ENCODE measurements at places on chromosomes 1 and 21.
A peak's percentile ranks its signal among the peaks of the same experiment; 100 is the strongest.

GRCh38 chr1:53728196-53728595 is 10.8 kb downstream of the GLIS1 start:
- DNase-seq = no peak

- DNase-seq = no peak
Measured at GRCh38 chr1:110501488-110502132, 17.4 kb downstream of the KCNA10 start.

- DNase-seq = no peak
Measured at GRCh38 chr1:40662151-40662550, 3.3 kb downstream of the RIMS3 start.

DNA sequence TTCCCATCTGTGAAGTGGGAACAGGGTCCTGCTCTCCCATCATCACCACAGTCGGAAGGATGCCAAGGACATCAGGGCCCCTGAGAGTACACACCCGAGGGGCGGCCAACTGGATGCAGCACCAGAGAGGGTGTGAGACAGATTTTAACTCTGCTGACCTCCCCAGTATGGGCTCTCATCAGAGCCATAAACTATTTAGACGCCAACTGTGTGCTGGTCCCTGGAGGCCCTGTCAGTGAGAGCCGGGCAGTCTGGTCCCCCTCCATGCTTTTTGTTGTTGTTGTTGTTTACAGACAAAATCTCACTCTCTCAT is 1.7 kb downstream of the FGR start:
- DNase-seq = no peak

GRCh38 chr1:26145041-26145959 is 13.6 kb upstream of the FAM110D start:
- DNase-seq = peak; percentile 82

DNA sequence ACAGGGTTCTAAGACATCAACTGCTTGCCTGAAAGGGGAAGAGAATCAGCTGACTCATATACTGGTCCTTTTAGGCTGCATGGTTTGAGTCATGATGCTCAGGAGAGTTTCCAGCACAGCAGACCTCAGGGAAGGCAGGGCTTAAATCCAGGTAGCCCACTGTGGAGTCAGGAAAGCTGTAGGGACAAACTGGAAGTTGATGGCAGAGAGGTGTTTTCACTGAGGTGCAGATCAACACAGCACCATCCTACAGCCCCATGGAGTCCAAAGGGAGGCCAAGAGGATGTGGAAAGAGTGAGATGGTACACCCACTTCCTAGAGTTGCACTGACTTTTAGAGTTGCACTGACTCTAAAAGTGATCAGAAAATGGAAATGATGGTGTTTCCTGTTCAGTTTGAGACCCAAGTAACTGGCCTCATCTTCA is 252.4 kb upstream of the DUSP10 start:
- no peak for DNase-seq

- DNase-seq = no peak
Measured at GRCh38 chr1:185402930-185403329, 85.9 kb upstream of the IVNS1ABP start.

DNA sequence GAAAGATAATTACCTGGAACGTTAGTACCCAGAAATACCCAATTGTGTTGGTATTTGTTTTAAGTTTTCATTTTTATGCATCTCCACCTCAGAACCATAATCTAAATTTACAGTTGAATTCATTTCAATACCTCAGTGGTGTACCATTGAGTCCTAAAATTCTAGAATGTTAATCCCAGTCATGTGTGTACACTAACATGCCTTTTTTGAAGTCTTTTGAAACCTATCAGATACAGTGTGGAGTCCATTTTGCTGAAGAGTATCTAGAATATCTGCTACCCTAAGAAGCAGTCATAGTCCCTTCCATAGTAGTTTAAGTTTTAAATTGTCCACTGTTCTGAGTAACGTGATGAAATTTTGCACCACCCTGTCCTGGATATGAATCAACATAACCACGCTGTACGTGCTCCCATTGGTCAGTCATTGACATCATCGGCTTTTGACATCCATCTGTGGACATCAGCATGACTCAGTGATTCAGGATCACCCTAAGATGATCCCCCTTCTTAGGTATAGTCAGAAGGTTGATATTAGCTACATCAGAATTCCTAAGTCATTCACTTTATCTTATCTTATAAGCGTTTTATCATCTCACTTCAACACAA is 7.5 kb upstream of the ASH1L start:
- no peak for DNase-seq

DNA sequence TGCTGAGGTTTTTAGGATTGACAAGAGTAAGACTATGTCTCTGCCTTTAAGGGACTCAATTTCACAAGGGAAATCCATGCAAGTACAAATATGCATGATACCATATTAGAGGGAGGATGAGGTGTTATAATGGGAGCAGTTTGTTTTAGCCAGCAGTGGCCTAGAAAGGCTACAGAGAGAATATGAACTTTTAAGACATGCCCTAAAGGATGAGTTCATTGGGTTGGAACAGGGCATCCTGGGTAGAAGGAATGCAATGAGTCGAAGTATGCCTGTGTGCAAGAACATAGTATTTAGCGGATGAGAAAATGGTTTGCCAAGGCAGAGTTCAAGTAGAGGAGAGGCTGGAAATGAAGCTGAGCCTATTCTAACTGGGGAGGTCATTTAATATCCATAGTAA is 32.6 kb upstream of the LEPR start:
- DNase-seq = no peak

GRCh38 chr1:97277891-97278654 is 556.5 kb downstream of the PTBP2 start:
- no peak for DNase-seq

DNA sequence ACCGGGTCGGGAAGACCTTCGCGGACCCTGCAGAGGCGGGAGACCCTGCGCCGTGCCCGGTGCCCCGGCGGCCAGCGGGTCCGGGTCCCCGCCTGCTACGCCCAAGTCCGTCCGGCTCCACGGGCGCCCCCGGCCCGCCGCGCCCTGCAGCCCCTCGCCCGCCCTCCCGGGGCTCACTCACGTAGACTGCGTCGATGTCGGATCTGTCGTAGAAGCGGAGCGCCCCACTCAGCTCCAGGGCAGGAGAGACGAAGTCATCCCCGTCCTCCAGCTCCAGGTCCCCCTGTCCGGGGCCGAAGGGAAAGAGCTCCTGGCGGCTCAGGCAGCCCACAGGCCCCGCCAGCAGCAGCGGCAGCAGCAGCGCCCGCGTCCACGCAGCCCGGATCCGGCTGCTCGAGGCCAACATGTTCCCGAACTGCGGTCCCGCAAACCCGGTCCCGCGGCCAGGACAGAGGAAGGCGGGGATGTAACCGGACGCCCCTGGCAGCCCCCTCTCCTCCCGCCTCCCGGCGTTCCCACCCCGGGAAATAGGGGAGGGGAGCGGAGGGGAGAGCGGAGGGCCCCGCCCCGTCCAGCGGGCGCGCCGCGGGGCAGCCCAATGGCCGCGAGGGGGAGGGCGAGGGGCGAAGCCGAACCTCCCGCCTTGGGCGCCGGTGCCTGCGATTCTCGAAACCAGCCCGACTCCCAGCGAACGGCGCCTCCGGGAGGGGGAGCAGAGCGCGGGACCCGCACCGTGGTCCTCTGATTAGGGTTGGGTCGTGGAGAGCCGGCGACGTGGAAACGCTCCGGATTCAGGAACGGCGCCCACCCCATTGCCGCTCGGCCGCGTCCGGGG is at the start of gene NID1:
Gene NID1 (minus strand): TSS at position 417 of the 835 bp plus-strand sequence. CDS start 11 bp downstream, at position 406.
- peak; percentile 90 for DNase-seq

DNA sequence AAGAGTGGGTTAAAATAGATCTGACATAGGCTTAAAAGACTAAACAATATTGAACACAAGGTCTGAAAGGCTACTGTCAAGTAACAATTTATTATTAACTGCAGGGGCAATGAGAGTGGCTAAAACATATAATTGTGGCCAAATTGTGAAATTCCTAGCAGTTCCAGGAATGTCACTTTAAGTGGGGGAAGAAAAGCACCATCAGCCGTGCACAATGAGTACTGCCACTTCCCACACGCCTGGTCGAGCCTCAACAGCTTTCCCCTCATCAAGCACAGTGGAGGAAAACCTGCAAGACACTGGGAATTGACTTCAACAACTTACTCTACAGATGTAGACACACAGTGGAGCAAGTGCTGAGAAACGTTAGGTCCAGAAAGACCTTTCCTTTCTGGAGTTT is 16.4 kb downstream of the TFB2M start:
- no peak for DNase-seq

GRCh38 chr21:35677298-35677841 is 383.0 kb downstream of the SETD4 start:
- no peak for DNase-seq

GRCh38 chr21:37365517-37366481 is 774 bp upstream of the DYRK1A start:
- DNase-seq = peak; percentile 54

DNA sequence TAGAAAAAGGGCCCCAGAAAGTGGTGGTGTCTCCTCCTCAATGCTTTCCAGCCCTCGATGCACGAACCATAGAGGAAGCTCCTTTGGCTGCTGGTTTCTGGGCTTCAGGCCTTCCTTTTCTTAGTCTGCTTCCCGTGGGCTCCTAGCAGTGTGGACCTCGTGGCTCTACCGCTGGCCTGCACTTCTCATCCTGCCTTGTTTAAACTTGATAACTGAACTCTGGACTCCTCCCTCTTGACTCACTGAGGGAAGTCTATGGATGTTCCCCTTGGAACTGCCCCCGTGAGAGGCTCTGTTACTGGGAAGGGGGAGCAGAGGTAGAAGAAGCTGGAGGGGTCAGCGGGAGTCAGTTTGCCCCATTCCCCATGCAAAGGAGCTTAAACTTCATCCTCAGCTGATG is 75.3 kb upstream of the WDR26 start:
- no peak for DNase-seq

- DNase-seq = no peak
Measured at GRCh38 chr1:117017648-117018047, 16.1 kb downstream of the CD101 start.

DNA sequence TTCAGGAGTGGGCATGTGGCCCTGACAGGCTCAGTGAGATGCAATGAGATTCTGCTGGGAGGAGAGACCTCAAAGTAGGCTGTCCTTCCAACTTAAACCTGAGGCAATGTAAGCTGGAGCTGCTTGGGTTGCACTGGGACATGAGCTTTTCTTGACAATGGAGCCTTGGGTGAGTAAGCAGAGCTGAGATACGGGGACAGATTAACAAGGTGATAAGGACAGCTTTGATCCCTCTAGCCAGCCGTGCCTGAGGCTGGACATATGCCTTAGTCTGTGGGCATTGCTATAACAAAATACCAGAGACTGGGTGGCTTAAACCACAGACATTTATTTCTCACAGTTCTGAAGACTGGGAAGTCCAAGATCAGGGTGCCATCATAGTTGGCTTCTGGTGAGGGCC is 18.3 kb upstream of the NGF start:
- DNase-seq = no peak

- DNase-seq = no peak
Measured at GRCh38 chr1:217989510-217989909, 295.6 kb upstream of the RRP15 start.

DNA sequence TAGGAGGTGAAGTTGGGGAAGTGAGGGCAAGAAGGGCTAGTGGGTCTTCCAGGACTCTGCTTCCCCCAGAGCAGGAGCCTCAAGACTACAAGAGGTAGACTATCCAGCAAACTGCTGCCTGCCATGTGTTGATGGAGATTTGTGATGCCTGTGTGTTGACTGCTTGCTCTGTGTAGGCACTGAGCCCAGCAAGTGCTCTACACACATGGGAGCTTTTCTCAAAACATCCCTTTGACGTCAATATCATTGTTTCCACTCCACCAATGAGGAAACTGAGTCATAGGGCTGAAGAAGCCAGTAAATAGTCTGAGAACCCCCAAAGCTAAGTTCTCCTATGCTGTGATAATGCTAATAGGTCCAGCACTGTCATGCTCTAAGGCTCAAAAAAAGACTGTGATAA is 207.2 kb upstream of the NFIA start:
- DNase-seq = no peak

DNA sequence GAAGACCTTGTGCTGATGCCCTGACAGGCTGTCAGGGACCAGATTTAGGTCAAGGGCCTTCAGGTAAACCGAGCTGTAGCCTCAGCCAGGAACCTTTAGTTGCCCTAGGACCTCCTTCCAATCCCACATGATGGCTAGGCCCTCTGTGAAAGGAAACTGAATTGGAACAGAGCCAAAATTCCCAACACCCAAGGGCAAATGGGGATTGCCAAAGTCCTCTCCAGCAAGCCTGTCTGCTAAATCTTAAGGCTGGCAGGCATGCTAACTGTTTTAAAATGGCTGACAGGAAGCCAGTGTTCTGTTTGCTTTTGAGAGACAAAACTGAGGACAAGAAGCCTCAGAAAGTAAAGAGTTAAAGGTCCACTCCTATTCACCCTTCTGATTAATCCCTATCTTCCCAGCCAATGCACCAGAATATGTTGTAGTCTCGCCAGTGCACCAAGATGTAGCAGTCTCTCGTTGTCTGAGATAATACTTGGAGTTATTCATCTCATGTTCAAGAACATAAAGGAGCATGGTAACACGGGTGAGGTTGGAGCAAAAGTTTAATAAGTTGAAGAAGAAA is 35.1 kb downstream of the MSTO1 start:
- DNase-seq = no peak

- DNase-seq = no peak
Measured at GRCh38 chr1:4219826-4220225, 319.8 kb upstream of the C1orf174 start.

DNA sequence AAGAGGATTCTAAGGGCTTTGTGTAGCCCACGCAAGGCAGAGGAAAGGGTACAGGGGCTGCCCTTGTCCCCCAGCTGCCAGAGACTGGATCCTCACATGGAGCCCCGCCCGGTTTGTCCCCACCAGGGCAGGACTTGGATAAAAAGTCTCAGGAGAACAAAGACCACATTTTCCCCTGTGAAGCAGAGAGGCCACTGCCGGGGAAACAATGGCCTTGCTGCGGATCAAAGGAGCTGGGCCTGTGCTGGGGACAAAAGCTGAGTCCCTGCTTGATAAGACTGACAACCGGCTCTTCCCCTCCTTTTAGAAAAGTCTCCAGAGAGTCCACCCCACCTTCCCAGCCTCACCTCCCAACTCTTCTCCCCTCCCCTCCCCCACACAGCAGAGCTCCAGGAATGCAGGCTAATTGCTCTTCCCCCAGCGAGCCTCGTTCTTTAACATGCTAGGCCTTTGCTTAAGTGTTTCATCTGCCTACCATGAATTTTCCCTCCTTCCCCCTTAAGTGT is 142.4 kb downstream of the PLPP3 start:
- DNase-seq = no peak

GRCh38 chr21:43298546-43299440 is 128.1 kb downstream of the SIK1 start:
- DNase-seq = no peak

- peak; percentile 52 for DNase-seq
Measured at GRCh38 chr1:96865731-96866685, 144.4 kb downstream of the PTBP2 start.

- DNase-seq = no peak
Measured at GRCh38 chr21:39518847-39519210, 67.1 kb downstream of the SH3BGR start.

Data from uterus (tissue), 4 donors.